ENCODE measurements at places on chromosomes 13 and 19.

DNA sequence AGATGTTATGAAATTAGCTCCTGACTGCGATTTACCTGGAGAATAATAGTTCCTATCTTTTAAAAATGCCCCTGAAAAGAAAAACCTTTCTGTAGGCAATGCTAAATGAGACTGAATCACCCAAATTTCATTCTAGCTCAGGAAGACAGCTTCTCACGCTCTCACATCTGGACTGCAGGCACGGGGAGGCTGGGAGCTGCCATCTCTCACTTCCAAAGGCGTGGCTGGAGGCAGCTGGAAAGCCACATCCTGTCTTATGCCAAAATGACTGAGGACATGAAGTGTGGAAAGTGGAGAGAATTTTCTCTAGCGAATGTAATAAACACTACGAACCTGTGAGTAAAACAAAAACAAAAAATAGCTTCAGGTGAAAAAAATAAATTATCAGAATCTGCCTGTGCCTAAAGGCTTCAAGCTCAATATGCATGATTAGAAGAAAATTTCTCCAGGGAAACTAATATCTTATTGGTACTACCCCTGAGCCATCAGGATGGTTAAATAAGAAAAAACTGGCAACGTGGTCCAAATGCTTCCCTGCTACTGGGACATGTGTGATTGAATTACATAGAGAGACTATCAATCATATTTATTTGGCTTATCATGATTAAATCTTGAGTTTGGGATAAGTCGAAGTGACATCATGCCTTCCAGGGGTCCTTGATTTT, 58.1 kb upstream of the UBL3 start:
- no peak for DNase-seq

DNA sequence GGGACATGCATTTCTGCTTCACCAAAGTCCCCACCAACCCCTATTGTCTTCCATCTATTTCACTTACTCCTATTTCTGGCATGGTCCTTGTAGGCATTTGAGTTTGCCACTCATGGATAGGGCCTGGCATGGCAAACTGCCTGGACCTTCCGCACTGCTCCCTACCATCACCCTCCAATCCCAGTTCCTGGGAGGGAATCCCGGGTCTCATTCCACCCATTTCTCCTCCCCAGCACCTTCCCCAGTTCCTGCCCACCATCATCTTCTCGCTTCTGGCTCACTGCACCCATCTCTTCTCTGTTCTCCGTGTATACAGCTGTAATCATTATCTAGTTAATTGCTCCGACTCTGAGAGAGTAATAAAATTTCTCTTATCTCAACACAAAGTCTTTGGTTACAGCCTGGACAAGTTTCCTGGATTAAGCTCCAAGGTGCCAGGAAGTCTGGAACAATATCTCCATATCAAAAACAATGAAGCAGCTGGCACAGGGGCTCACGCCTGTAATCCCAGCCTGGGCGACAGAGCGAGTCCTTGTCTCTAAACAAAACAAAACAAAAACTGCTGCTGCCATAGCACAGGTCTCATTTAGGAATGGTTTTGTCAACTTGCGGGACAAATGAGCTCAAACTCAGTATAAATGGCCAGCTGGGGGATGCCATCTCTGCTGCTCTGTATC, 17.0 kb upstream of the COX7A1 start:
- DNase-seq: no peak

GRCh38 chr13:23844132-23844531, 45.1 kb downstream of the MIPEP start:
- no peak for DNase-seq

- no peak for DNase-seq
Observed at GRCh38 chr19:13066226-13066625, 36.4 kb downstream of the LYL1 start.
